ENCODE measurements at places on chromosomes 5 and 9.

- no peak for DNase-seq
Observed at GRCh38 chr5:78287833-78288232, 6.7 kb downstream of the AP3B1 start.

DNA sequence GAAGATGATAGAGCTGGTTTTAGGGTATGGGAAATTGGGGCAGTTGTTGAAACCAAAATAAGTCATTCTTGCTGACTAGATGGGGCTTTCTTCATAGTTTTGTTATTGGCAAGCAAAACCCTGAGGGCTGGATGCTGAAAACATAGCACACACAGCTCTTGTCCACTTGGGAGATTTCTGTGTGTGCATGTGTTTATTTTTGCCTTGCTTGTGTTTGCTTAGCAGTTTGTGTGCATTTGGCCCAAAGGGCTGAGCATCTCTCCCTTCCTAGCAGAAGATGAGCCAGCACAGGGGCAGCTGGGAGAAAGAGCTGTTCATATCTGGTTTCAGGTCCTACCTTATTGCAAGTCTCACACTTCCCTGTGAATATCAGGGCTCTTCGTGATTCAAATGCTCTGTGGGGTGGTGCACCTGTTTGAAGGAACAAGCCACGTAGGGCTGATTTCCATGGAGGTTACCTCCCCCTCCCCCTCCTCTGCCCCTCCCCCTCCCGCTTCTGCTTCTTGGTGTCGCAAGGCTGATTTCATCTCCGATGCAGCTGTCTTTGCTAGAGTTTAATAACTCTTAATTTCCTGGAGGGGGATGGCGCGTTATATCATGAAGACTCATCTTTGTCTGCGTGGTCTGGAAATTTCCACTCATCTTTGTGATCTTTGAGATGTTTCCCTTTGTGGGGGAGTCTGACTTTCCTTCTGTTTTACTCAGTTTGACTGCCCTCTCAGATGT lies 296.5 kb downstream of the ARHGAP26 start:
- no peak for DNase-seq

- DNase-seq: no peak
Observed at GRCh38 chr9:83372957-83373356, 165.2 kb downstream of the FRMD3 start.

DNA sequence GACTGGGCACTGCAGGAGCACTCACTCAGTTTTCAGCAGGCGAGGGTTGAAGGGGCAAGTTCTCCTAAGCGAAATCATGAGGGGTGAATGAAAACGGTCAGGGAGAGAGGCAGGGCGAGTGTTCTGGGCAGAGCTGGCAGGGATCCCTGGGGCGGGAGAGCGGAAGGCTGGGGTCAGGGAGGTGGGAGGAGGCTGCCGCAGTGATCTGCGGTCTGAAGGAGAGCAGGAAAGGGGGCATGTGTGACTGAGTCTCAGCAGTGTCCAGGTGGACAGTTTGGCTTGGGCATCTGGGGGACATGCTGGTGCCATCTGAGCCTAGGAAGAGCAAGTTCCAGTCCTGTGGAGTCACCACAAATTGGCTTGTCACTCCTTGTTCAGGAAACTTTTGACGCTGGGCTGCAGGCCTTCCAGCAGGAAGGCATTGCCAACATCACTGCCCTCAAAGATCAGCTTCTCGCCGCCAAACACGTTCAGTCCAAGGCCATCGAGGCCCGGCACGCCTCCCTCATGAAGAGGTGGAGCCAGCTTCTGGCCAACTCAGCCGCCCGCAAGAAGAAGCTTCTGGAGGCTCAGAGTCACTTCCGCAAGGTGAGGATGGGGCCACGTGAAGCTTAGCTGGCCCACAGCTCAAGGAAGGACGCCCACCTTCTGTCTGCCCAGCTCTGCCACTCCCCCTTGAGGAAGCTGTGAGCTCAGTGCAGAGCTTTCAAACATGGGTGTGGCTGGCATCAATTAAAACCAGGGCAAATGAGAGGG lies 31.1 kb downstream of the DYNC2I2 start:
- no peak for DNase-seq

GRCh38 chr5:83475935-83476814 lies 4.6 kb downstream of the VCAN start:
- DNase-seq: no peak

DNA sequence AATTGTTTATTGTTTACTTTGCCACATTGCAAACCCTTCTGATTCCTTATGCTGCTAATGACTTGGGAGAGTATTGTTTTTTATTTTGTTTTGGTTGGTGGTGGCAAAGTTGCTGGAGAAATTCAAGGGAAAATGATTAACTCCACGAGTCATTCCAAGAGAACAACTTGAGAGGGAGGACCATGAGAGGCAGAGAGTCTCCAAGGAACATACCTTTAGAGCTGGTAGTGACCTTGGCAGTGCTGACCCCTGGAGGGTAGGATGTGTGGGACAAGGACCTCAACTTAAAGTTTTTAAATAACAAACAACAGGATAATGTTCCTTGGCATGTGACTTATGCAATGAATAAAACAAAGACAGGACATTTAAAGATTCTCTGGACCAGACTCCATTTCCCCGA lies 139.7 kb downstream of the LRRC70 start:
- no peak for DNase-seq

- DNase-seq: no peak
Observed at GRCh38 chr9:77511525-77511924, 136.6 kb downstream of the GNA14 start.

GRCh38 chr9:100880284-100880683 lies 148.2 kb upstream of the PLPPR1 start:
- DNase-seq: no peak

- DNase-seq: no peak
Observed at GRCh38 chr9:2743937-2744529, 26.7 kb downstream of the KCNV2 start.

GRCh38 chr5:129372025-129372424 lies 88.1 kb upstream of the ADAMTS19 start:
- no peak for DNase-seq

Data from NCI-H526 treated with DMSO at 0.1 percent for 48 hours (cell line).